ENCODE measurements at places on chromosomes 4 and X.

GRCh38 chr4:76582074-76582816 lies 147.2 kb downstream of the SHROOM3 start:
- no peak overlapping the region for H3K27ac ChIP-seq
- DNase-seq: no peak
- H3K4me3 ChIP-seq: no peak overlapping the region
- H3K36me3 ChIP-seq: no peaks in the 10 kb centered on the region
- H3K4me1 ChIP-seq: peaks cover 13% of the 10 kb centered on the region
- H3K27me3 ChIP-seq: peaks cover 25% of the 10 kb centered on the region

DNA sequence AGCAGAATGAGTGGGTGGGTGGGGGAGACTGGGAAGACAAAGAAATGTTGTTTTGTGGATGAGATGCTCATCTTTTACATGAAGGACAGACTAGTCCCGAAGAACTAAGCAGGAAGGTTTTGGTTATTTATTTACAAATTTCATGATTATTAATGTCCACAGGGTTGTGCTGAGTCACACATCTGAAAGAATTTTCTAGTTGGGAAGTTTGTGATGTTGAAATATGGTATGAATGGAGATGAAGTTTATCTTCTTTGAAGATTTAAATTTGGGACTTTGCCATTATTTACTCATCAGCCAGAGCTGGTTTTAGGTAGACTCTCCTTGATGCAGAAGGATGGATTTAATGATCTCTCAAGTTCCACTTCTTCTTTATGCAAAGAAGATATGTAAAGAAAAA lies 75.5 kb downstream of the MOSPD2 start:
- H3K27ac ChIP-seq: no peak overlapping the region
- no peaks in the 10 kb centered on the region for H3K36me3 ChIP-seq
- H3K4me1 ChIP-seq: no peaks in the 10 kb centered on the region
- H3K4me3 ChIP-seq: no peak overlapping the region

- no peak for DNase-seq
- no peaks in the 10 kb centered on the region for H3K27me3 ChIP-seq
- H3K36me3 ChIP-seq: no peaks in the 10 kb centered on the region
- no peaks in the 10 kb centered on the region for H3K4me1 ChIP-seq
- H3K27ac ChIP-seq: no peak overlapping the region
- H3K4me3 ChIP-seq: no peak overlapping the region
Observed at GRCh38 chrX:152905081-152905420, 7.2 kb downstream of the ZNF185 start.

GRCh38 chrX:110310000-110310790 lies 7.7 kb downstream of the AMMECR1 start:
- no peak overlapping the region for H3K27ac ChIP-seq
- H3K4me3 ChIP-seq: no peak overlapping the region
- H3K27me3 ChIP-seq: peaks cover 5% of the 10 kb centered on the region
- H3K4me1 ChIP-seq: no peaks in the 10 kb centered on the region

GRCh38 chr4:10448991-10449390 lies 8.2 kb downstream of the ZNF518B start:
- no peaks in the 10 kb centered on the region for H3K4me1 ChIP-seq
- no peaks in the 10 kb centered on the region for H3K27me3 ChIP-seq
- DNase-seq: no peak
- no peak overlapping the region for H3K27ac ChIP-seq

- no peaks in the 10 kb centered on the region for H3K27me3 ChIP-seq
- no peak for DNase-seq
- H3K4me1 ChIP-seq: no peaks in the 10 kb centered on the region
- H3K27ac ChIP-seq: no peak overlapping the region
- no peaks in the 10 kb centered on the region for H3K36me3 ChIP-seq
- no peak overlapping the region for H3K4me3 ChIP-seq
Observed at GRCh38 chr4:79235095-79235494, 90.8 kb downstream of the NAA11 start.

DNA sequence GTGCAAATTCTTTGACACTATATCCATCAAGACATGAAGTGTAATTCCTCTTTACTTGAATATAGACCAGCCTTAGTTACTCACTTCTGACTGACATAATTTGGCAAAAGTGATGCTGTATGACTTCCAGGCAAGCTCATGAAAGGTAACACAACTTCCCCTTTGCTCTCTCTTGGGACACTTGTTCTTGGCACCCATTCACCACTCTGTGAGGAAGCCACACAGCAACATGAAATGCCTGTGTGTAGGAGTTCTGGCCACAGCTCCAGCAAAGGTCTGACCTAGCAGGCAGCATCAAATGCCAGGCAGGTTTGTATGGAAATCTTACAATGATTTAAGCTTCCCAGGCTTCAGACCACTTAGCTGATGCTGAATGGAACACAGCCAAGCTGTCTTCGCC lies 280.3 kb downstream of the PDHA2 start:
- H3K4me3 ChIP-seq: no peak overlapping the region
- no peak overlapping the region for H3K27ac ChIP-seq
- H3K36me3 ChIP-seq: no peaks in the 10 kb centered on the region

- no peak for DNase-seq
- no peaks in the 10 kb centered on the region for H3K4me1 ChIP-seq
- H3K4me3 ChIP-seq: no peak overlapping the region
- no peak overlapping the region for H3K27ac ChIP-seq
- H3K27me3 ChIP-seq: no peaks in the 10 kb centered on the region
Observed at GRCh38 chr4:73456177-73457022, 20.4 kb downstream of the AFP start.

- no peak overlapping the region for H3K4me3 ChIP-seq
- no peaks in the 10 kb centered on the region for H3K27me3 ChIP-seq
- H3K36me3 ChIP-seq: no peaks in the 10 kb centered on the region
- H3K4me1 ChIP-seq: peaks cover 31% of the 10 kb centered on the region
- H3K27ac ChIP-seq: no peak overlapping the region
- DNase-seq: no peak
Observed at GRCh38 chr4:184506527-184507121, 32.3 kb upstream of the IRF2 start.

GRCh38 chr4:157961229-157961990 lies 211.4 kb downstream of the GASK1B start:
- DNase-seq: no peak
- no peak overlapping the region for H3K27ac ChIP-seq
- H3K4me3 ChIP-seq: no peak overlapping the region

DNA sequence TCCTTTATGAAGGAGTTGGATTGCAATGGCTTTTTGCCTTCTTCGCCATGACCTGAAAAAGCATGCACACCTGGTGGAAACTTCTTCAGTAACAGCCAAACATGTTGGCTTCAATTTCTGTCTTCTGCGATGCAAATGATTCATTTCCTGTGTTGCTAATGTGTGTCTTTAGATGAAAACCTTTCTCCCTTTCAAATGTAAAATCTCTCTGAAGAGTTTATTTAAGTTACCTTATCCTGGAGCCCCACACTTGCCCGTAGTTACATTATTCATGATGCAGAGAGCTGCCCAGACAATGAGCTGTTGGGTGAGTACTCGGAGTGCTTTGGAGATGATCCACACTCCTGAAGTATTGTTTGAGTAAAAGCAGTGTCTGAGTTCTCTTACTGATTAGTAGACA lies 1100.9 kb downstream of the RPA4 start:
- no peak for DNase-seq
- H3K4me3 ChIP-seq: no peak overlapping the region
- H3K27me3 ChIP-seq: no peaks in the 10 kb centered on the region
- no peak overlapping the region for H3K27ac ChIP-seq
- no peaks in the 10 kb centered on the region for H3K4me1 ChIP-seq

GRCh38 chr4:38177641-38178391 lies 217.6 kb downstream of the PTTG2 start:
- no peaks in the 10 kb centered on the region for H3K4me1 ChIP-seq
- peak overlapping the region; percentile 66 for H3K27ac ChIP-seq
- no peaks in the 10 kb centered on the region for H3K27me3 ChIP-seq
- no peak overlapping the region for H3K4me3 ChIP-seq
- DNase-seq: peak; percentile 86

DNA sequence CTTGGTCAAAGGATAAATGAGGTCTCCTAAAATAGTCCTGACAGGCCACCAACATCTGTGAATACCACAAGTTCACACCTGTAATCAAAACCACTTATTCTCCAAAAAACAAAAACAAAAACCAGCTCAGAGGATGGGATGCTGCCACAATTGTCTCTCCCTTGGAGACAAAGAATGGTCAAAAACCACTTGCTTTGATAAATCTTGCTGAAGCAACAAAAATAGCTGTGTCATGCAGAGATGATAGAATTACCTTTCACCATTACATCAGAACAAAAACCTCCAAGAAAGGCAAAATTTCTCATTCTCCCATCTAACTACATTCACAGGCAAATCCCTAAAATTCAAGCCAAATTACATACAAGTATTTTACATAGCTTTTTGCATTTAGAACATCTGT lies 180.4 kb downstream of the MAML3 start:
- H3K4me1 ChIP-seq: peaks cover 21% of the 10 kb centered on the region
- no peak overlapping the region for H3K27ac ChIP-seq
- H3K36me3 ChIP-seq: no peaks in the 10 kb centered on the region
- no peak overlapping the region for H3K4me3 ChIP-seq
- DNase-seq: no peak

DNA sequence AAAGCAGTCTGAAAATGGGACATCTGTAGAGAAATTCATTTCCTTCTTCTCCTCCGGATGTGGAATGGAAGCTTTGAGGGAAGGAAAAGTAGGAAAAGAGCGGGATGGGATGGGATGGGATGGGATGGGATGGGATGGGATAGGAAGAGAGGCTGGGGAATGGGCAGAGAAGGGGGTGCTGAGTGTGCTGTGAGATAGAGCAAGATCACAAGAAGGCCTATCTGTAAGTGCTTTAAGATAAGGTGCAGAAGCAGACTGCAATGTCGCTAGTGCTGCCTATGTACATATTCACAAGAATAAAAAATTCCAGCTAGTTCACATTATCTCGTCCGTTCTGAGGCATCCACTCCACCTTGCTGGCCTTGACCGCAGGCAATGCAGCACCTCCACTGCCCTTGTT lies 86.2 kb downstream of the IRF2 start:
- H3K27me3 ChIP-seq: no peaks in the 10 kb centered on the region
- peaks cover 17% of the 10 kb centered on the region for H3K4me1 ChIP-seq
- H3K36me3 ChIP-seq: no peaks in the 10 kb centered on the region
- no peak overlapping the region for H3K27ac ChIP-seq
- H3K4me3 ChIP-seq: no peak overlapping the region
- DNase-seq: no peak

- no peaks in the 10 kb centered on the region for H3K27me3 ChIP-seq
- no peaks in the 10 kb centered on the region for H3K4me1 ChIP-seq
- no peak for DNase-seq
- no peak overlapping the region for H3K4me3 ChIP-seq
- H3K27ac ChIP-seq: no peak overlapping the region
- no peaks in the 10 kb centered on the region for H3K36me3 ChIP-seq
Observed at GRCh38 chr4:78092850-78093249, 35.7 kb downstream of the FRAS1 start.

GRCh38 chrX:88366314-88366713 lies 380.7 kb upstream of the CPXCR1 start:
- no peaks in the 10 kb centered on the region for H3K4me1 ChIP-seq
- no peak overlapping the region for H3K27ac ChIP-seq
- no peak overlapping the region for H3K4me3 ChIP-seq
- DNase-seq: no peak
- H3K36me3 ChIP-seq: no peaks in the 10 kb centered on the region

DNA sequence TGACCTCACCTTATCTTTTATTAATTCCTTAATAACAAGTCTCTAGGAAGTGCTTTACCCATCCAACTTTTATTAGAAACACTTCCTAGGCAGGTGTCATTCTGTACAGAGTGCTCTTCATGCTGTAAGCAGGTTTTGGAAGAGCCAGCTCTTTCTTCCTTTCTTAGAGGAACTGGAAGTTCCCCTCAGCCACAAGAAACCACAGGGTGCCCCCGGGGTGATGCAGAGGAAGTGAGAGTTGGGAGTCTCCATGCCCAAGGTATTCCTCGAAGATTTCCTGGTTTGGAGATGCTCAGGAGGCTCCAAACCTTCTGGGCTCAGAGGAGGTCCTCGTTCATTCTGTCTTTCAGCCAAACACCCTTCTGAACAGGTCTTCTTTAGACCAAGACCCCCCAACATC lies 83.8 kb downstream of the EGF start:
- H3K36me3 ChIP-seq: no peaks in the 10 kb centered on the region
- H3K27ac ChIP-seq: no peak overlapping the region
- H3K27me3 ChIP-seq: peaks cover 10% of the 10 kb centered on the region
- DNase-seq: no peak

DNA sequence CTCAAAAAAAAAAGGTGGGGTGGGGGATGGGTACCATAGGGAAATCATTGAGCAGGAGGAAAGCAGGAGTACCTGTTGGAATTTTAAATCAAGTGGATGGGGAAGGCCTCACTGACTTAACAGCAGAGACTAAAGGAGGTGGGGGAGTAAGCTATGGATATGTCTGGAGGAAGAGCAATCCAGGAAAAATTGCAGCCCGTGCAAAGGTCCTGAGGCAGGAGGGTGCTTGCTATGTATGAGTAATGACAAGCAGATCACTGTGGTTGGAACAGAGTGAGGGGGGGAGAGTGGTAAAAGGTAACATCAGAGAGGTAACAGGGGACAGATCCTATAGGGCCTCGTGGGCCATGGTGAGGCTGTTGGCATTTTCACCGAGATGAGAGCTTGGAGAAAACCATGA lies 4.1 kb downstream of the FTSJ1 start:
- no peaks in the 10 kb centered on the region for H3K27me3 ChIP-seq
- H3K27ac ChIP-seq: no peak overlapping the region
- no peaks in the 10 kb centered on the region for H3K4me1 ChIP-seq
- no peaks in the 10 kb centered on the region for H3K36me3 ChIP-seq

DNA sequence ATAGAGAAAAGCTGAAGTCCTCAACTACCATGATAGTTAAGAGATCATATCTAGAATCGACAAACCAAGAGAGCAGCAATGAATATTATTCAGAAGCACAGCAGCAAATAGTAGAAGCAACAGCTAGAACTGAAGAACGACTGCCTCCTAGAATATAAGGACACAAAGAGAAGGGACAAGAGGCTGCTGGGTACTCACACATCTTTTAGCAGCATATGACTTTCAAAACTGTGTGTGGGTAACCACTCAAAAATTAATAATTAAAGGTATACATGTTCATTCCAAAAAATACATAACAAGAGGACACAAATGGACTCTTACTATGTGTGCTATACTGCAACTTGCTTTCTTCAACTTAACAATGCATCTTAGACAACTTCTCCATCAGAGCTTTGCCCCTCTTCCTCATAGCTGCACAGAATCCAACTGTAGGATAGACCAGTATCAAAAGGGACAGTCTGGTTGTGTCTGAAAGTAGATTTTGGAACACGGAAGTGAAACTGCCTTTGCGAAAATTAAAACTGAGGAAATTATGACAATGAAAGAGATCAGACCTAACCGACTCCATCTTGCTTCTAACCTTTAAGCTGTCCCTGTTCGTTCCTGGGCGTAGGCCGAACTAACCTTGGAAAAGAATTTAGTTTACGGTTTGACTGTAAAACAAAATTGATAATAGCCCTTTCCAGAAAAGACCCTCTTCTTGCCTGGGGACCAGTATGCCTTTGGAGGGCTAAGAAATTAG lies 125.7 kb downstream of the SH3KBP1 start:
- no peaks in the 10 kb centered on the region for H3K27me3 ChIP-seq
- H3K36me3 ChIP-seq: no peaks in the 10 kb centered on the region
- no peak overlapping the region for H3K4me3 ChIP-seq
- peaks cover 18% of the 10 kb centered on the region for H3K4me1 ChIP-seq
- DNase-seq: no peak

Measured in left lung (tissue), 14 donors.